Astrocyte of the spinal cord (primary cell): ENCODE measurements at places on chromosomes 6 and 20.

DNA sequence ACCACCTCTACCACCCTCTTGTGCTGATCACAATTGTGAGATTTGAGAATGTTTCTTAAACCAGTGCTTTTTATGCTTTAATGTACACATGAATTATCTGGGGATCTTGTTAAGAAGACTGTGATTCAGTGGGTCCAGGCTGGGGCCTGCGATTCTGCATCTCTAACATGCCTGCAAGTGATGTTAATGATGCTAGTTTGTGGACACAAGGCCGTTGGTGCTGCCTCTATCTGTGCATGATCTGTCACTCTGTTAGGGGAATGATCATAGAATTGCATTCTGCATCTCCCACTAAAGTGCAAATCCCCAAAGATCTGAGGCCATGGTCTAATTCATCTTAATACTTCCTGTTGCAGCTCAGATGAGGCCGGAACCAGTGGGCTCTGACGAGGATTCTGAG lies 746.5 kb downstream of the PTPRT start:
- no peak for DNase-seq

- DNase-seq = no peak
Observed at GRCh38 chr6:106135911-106136571, 49.9 kb downstream of the PRDM1 start.

GRCh38 chr6:47307362-47308197 lies 2.1 kb downstream of the TNFRSF21 start:
- DNase-seq = no peak

- DNase-seq = no peak
Observed at GRCh38 chr20:46994341-46994740, 99.7 kb downstream of the EYA2 start.

DNA sequence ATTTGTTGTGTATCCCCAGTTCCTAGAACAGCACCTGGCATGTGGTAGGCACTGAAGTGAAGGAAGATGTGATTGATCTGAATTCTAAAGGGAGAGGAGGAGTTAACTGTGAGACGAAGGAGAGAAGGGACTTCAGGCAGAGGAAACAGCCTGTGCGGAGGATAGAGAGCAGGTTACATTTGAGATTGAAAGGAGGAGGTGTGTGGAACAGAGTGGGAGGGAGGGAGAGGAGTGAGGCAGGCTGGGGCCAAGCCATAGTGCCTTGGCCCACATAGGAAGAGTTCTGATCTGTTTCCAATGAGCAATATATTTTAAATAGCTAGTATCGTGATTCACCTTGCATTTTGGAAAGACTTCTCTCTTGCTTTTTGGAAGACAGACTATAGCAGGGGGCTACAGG lies 13.9 kb upstream of the MROH8 start:
- DNase-seq = no peak

DNA sequence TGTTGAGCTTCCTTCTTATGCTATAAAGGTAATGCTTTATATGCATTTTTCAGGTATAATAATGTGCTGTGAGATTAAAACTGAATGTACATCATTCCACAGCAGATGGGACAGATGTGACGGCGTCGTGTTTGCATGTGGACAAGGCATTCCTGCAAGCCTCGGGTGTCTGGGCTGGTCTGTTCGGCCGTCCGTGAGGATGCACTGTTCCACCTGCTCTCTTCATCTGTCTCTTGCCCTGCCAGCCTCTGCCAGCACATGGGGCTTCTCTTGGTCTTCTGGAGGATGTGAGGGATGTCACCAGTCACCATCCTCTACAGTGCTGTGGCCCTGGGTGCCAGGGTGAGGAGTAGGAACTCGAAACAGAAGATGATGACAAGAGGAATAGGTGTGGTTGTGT lies 223.2 kb downstream of the ERMARD start:
- DNase-seq = no peak

DNA sequence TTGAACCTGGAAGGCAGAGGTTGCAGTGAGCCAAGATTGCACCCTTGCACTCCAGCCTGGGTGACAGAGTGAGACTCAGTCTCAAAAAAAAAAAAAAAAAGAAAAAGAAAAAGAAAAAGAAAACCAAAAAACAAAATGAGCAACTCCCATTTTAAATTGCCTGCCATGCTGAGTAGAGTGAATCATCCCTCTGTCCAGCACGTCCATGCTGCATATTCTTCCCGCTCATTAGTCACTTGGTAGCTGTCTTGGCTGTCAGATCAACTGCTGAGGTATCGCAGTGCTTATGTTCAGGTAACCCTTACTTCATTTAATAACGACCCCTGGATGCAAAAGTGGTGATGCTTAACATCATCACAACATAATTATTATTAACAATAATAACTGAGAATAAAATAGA lies 72.6 kb upstream of the RNF24 start:
- no peak for DNase-seq

- peak; percentile 36 for DNase-seq
Observed at GRCh38 chr6:4319981-4320683, 184.8 kb upstream of the ECI2 start.

DNA sequence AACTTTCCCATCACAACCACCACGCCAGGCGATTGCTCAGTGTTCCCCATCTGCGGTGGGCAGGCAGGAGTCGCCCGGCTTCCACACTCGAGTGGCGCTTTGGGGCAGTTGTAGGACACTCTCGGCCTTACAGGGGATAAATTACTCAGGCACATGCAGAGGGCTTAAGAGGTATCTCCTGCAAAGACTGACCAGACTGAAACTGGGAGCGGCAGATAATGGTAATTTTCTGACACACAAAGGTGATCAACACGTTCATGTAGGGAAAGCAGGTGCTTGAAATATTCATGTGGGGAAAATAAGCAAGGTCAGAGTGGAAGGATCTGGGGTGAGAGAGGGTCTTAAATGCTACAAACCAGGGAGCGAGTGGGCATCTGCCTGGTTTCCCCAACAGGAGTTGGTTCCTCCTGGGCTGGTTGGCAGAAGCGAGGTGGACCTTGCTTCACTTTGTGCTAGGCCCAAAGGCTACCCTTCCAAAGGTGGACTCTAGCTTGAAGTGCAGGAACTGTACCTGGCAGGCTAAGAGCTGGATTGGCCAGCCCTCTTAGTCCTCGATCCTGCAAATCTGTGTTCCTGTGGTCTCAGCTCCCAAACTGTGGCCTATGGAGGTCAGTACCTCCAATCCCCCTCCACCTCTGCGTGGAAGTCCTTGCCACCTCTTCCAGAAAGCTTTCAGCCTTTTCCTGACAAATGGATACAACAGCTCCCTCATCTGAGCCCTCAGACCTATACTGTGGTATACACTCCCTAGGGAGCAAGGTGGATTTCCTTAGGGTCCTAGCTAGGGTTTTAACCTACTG lies 16.7 kb downstream of the PLAGL2 start:
- DNase-seq = no peak

DNA sequence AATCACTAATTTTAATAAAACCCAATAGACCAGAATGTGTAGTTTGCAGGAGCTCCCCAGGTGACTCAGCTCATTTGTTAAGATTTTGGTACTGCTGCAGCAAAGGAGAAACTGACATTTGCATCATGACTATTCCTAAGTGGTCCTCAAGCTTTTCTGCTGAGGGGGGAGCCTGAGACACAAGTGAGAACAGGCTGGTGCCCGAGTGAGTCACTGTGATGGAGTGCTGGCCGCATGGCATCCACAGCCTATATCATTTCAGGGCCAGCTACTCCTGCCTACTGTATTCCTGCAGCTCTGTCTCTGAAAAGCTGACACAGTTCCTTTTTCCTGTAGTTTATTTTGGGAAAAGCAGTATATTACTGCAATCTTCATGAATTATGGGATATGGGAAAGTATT lies 113.7 kb upstream of the ENPP5 start:
- DNase-seq = no peak

- DNase-seq = no peak
Observed at GRCh38 chr6:86017236-86017635, 374.6 kb upstream of the SYNCRIP start.

DNA sequence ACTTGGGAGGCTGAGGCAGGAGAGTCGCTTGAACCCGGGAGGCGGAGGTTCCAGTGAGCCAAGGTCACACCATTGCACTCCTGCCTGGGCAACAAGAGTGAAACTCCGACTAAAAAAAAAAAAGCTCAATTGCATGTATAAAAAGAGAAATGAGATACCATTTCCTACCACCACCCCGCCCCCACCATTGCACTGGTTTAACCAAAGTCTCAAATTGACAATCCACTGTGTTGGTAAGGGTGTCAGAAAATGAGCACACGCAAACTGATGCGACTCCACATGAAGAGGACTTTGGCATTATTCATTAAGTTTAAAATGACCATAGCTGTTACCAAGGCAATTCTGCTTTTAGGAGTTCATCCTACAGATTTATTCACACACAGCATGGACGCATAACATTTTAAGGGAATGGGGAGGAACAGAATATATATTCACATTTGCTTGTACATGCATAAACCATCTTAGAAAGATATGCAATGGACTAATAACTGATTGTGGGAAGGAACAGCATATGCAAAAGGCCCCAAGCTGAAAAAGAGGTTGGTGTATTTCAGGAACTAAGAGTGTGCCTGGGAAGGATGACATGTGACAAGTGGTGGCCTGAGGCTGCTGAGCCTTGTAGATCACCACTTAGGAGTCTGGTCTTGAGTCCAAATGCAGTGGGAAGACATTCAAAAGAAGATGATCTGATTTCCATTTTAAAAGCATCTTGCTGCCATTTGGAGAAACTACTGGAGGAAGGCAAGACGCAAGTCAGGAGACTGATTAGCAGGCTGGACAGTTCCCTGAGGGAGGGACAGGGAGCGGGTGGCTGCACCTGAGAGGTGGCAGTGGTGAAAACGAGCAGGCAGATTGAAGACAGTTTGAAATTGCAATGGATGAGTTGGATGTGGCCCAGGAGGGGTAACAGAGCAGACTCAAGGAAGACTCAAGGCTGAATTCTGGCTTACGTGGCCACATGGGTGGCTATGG lies 37.2 kb upstream of the PTPN1 start:
- DNase-seq = no peak

GRCh38 chr6:158831571-158831970 lies 12.4 kb upstream of the EZR start:
- no peak for DNase-seq

DNA sequence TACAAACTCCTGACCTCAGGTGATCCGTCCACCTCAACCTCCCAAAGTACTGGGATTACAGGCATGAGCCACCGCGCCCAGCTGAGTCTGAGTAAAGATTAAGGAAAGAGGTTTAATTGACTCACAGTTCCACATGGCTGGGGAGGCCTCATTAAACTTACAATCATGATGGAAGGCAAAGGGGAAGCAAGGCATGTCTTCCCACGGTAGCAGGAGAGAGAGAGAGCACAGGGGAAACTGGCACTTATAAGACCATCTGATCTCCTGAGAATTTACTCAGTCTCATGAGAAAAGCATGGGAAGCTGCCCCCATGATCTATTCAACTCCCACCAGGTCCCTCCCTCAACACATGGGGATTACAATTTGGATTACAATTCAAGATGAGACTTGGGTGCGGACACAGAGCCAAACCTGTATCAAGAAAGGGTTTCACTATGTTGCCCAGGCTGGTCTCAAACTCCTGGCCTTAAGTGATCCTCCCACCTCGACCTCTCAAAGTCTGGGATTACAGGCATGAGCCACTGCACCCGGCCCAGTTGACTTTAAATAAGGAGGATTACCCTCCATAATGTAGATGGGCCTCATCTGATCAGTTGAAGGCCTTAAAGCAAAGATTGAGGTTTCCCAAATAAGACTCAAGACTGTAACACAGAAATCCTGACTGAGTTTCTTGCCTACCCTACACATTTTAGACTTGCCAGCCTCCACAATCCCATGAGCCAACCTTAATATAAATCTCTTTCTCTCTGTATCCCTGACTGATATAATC lies 13.1 kb upstream of the PEX7 start:
- no peak for DNase-seq
